ENCODE measurements at places on chromosomes 12 and 14.

DNA sequence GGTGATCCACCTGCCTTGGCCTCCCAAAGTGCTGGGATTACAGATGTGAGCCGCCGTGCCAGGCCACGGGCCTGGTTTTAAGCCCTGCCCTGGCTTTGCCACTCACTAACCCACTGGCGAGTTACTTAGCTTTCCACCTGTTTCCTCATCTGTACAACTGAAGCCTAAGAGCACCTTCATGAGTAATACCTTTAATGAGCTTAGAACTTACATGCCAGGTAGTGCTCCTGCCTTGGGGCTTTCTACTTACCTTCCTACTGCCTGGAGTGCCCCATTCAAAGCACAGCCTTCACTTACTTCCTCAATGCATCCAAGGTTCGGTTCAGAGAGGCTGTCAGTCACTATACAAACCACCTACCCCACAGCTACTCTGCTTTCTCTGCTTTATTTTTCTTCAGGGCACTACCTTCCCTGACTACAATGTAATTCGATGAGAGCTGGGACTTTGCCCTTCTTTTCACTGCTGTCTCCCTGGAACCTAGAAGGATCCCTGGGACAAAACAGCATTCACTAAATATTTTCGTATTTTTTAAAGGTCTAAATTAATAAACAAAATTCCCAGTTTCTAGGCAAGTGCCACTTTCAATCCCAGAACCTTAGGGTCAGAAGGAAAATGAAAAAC lies 13.8 kb downstream of the ZCCHC8 start:
- DNase-seq, result no peak

GRCh38 chr12:100826323-100826722 lies 31.7 kb downstream of the ANO4 start:
- peak; percentile 77 for DNase-seq

DNA sequence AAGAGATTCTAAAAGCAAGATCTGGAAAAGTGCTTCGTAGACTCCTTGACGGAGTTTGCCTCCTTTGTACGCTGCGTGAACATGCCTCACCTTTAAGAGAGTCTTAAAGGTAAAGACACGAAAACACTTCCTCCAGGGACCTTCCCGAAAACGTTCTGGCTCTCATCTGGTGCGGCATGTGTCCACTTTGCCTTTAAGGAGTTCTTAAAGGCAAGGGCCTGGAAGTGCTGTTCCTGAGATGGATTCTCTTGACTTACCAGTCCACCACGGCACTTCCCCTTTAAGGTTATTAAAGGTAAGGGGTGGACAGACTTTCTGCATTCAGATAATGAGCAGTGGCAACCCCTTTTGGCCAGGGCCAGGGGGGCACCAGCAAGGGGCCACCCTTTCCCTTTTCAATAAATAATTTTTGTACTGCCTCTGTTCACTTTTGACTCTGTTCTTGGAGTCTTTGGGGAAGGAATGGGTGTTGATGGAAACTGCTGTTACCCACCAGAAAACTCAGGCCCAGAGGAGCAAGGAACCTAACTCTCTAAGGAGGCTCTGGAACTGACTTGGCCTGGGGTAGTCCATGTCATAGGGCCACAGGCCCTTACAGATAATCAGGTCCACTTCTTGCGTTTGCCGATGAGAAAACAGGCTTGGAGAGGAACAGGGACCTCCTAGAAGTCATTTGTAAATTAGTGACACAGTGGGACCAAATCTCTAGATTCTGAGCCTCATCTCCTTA lies 4.4 kb downstream of the REM2 start:
- peak; percentile 69 for DNase-seq

- no peak for DNase-seq
These were observed 33.9 kb downstream of the ACTN1 start for GRCh38 chr14:68945190-68945584.

DNA sequence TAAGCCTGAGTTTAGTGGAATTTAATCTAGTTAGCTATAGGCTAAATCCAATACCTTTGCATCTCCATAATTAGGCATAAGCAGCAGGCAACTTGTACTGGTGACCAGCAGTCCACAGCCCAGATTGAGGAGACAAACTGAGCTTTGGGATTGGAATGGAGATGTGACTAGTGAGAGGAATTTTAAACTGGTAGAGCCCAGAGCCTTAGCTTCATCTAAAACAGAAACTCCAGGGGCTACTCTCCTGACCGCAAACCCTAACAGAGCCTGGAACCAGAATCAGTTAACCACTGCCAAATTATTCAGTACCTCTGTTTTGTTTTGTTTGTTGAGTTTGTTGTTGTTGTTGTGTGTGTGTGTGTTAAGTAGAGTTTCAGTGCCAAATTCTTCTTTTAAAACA lies 53.2 kb downstream of the TSPAN19 start:
- no peak for DNase-seq

DNA sequence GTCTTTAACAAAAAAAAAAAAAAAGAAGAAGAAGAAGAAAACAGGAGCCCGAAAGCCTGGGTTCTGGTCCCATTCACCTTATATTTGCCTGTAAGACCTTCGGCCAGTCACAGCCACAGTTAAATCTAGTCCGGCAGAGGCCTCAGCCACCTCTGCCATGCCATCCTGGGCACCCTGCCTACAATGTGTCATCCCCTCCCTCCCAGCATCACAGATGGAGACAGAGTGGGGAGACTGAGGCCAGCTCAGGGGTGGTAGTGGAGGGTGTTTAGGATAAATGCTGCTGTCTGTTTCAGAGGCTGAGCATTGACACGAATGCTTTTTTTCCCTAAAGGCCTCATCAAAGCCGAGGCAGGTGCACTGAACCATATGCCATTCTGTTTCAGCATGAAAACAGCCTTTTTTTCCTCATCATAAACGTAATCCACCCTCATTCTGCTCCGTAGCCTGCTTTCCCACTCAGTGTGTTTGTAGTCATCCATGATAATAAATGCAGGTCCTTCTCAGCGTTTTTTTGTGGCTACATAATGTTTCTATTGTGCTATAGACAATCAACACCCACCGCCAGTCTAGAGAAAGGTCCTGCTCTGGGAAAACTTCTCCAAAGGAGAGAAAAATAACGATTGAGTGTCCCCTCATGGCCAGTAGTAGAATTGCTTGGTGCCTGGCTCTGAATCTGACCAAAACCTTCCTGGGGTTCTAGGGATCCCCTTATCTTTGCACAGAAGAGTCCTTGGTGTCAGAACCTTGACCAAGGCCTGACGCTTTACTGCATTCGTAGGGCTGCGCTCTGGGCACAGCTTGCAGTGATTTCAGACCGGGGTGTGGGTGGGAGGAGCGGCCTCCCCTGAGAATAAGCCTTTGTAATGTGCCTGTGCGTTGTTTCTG lies 41.1 kb upstream of the TSPAN9 start:
- DNase-seq, result peak; percentile 45

DNA sequence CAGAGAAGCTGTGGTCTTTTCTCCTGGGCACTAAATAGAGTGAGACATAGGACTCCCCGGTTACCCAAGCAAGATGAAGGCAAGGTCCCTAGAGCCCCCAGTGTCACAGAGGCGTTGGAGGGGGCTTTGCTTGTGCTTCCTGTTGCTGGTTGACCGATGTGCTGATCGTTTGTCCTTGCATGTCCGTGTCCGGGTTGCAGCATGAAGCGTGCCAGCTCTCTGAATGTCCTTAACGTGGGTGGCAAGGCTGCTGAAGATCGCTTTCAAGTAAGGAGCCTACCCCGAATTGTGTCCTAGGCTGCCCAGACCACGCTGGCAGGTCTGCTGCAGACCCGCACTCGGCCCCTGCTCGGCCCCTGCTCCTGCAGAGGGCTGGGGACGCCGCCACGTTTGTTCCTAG lies 23.1 kb downstream of the XRCC3 start:
- no peak for DNase-seq

DNA sequence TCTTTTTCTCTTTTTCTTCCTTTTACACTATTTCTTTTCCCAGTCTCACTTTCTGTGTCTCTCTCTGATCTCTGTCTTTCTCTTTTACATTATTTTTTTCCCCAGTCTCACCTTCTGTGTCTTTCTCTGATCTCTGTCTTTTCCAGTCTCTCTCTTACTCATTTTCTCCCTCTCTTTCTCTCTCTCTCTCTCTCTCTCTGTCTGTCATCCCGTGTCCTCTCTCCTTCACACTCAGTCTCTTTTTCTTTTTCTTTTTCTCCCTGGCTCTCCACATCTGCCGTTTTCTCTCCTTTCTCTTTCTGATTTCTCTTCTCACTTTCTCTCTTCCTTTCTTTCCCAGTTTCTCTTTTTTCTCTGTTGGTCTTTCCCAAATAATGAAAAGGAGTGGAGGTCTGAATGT lies 22.3 kb downstream of the DHRS4L2 start:
- no peak for DNase-seq

DNA sequence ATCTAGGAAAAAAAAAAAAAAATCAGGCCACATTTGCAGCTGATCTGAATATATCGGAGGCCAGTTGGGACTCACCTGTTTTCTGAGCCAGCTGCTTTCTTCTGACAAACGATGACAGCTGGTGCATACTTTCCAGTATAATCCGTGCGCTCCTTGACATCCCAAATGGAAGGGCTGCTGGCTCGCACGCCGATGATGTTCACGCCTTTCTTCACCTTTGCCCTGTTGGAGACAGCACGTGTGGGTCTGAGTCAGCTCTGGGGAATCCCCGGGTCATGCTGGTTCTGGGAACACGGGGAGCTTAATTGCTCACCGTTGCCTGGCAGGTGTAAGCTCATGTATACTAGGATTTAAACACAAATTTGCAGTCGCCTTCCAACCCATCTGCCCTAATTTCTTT lies 372.8 kb downstream of the TMEM132D start:
- no peak for DNase-seq

- no peak for DNase-seq
These were observed 16.0 kb downstream of the PAPLN start for GRCh38 chr14:73253323-73253610.
